ENCODE measurements at places on chromosomes 16 and 17.
A peak's percentile ranks its signal among the peaks of the same experiment; 100 is the strongest.

DNA sequence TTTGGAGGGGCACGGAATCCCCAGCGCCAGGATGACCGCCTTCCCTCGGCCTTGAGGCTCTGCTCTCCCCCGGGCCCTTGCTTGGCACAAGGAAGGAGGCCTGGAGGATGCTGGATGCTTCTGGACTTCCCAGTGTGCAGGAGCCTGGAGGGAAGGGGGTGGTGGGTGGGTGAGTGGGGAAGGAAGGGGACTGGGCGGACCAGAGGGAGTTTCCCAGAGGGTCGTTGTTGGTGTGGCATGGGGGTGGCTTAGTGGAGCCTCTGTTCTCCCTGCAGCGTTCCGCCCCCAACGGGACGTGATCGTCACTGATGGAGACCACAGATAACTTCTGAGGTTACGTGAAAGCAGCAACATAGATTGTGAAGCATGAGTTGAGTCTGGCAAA lies 140.0 kb downstream of the IRF8 start:
- no peak for DNase-seq

DNA sequence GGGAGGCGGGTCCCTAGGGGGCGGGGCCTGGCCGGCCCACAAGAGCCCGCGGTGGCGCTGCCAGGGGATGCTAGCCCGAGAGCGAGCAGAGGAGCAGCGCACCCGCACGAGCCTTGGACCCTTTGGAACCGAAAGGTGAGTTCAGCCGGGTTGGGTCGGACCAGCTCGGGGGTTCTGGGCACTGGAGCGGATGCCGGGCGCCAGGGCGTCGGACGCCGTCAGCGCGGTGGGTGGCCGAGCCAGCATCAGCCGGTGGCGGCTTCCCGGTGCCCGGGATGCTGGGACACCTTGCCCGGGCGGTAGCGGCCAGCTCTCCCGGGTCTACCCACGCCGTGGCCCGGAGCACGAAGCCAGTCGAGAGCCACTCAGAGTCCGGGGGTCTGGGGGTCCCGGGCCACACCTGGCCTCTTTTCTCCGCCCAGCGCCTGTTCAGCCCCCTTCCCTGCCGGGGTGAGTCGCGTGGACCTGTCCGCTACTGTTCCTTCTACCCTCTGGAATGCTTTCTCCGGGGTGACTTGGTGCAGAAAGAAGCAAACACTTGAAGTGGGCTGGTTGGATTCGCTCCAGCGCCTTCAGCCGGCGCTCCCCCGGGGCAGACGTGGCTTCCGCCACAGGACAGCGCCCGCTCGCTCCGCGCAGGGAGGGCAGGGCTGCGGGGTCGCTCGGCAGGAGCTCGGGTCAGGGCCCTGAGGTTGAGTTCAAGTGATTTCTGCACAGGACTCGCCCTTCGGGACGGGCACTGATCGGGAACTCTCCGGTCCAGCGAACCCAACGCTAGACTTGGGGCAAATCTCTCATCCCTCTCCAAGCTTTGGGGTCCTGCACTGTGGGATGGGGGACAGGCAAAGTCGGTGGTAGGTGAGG lies at the start of gene SCNN1G:
TSS of gene SCNN1G (plus strand) at position 67 of the 864 bp plus-strand sequence. CDS start 3,527 bp downstream, outside the sequence.
- DNase-seq = no peak

GRCh38 chr17:8924595-8924994 lies 40.9 kb downstream of the PIK3R5 start:
- DNase-seq = no peak

- DNase-seq = no peak
Measured at GRCh38 chr16:47142486-47142820, 1.3 kb downstream of the NETO2 start.

- DNase-seq = no peak
Measured at GRCh38 chr17:28385037-28385400, 13.5 kb downstream of the SARM1 start.

DNA sequence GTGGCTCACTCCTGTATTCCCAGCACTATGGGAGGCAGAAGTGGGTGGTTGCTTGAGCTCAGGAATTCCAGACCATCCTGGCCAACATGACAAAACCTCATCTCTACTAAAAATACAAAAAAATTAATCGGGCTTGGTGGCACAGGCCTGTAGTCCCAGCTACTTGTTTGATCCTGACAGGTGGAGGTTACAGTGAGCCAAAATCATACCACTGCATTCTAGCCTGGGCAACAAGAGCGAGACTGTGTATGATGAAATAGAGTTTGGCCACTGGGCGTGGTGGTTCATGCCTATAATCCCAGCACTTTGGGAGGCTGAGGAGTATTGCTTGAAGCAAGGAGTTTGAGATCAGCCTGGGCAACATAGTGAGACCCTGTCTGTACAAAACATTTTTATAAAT lies 173.3 kb downstream of the TANC2 start:
- DNase-seq = no peak

DNA sequence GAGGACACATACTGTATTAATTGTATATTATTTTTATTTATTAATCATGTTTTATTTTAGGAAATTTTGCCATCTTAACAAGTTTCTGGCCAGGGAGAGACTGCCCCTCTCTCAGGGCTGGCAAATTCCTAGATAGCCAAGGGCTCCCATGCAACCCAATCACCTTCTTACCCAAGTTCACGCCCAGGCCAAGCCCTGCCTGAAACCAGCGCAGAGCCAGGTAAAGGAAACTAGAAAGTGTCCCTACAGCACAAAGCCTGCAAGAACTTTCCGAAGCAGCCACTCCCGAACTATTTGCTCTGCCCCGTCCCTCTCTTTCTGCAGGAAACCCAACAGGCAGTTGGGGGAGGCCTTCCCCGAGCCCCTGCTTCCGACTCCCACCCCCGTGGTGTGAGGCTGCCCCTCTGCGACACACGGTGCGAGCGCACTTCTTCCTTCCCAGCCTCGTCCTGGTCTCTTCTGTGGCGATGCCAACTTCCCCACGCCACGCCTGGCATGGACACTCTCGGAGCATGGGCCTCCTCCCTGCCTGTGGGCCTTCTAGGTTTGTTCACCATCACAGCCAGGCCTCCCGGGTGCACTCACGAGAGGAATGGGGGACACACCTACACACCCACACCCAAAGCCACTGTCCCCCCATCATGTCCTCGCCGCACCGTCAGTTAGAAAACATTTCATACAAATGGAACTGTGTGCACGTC lies 100.4 kb downstream of the ZNF778 start:
- DNase-seq = no peak

GRCh38 chr16:84579936-84580335 lies 37.9 kb downstream of the COTL1 start:
- DNase-seq = no peak

GRCh38 chr17:70187383-70187782 lies 18.1 kb downstream of the KCNJ2 start:
- DNase-seq = no peak

DNA sequence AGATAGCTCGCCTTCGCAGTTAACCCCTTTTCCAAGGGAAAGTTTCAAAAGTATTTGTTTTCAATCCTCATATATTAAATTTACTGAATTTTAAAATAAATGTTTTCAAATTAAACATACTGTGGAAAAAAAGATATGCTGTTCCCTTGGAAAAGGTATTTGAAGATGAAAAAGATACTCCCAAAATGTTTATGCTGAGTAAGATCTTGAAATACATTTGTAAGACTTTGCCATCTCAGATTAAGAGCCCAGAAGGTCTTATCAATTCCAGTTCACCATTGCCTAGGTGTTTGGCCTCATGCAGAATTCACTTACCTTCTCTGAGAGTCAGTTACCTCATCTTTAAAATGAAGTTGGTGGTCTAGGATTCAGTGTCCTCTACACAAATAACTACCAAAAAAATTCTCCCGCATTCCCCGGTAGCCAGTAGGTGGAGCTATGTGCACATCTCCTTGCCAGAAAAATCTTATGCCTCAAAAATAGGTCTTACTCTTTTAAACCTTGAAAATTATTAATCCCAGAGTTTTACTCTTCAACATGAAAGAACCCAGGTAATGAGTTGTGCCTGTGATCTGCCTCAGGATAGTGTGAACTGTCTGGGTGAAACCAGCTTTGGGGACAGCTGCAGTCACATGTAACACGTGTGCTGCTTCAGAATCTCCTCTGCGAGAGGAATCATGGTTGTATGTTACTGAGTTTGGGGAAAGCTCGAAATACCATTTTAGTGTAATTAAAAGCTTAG lies 178.3 kb downstream of the MRTFB start:
- peak; percentile 40 for DNase-seq

DNA sequence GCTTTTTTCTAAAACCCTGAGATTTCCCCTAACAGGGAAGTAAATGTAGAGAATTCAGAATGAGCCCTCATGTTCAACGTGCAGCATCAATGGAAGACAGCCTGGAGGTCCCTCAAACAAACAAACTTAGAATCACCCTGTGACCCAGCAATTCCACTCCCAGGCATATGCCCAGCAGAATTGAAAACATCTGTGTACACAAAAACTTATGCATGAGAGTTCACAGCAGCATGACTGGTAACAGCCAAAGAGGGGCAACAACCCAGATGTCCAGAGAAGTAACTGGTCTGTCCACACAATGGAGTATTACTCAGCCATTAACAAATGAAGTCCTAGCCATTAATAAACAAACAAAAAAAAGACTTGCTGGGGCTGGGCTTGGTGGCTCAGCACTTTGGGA lies 252.7 kb downstream of the PARN start:
- DNase-seq = no peak

- DNase-seq = no peak
Measured at GRCh38 chr17:59074494-59074893, 32.2 kb downstream of the TRIM37 start.

DNA sequence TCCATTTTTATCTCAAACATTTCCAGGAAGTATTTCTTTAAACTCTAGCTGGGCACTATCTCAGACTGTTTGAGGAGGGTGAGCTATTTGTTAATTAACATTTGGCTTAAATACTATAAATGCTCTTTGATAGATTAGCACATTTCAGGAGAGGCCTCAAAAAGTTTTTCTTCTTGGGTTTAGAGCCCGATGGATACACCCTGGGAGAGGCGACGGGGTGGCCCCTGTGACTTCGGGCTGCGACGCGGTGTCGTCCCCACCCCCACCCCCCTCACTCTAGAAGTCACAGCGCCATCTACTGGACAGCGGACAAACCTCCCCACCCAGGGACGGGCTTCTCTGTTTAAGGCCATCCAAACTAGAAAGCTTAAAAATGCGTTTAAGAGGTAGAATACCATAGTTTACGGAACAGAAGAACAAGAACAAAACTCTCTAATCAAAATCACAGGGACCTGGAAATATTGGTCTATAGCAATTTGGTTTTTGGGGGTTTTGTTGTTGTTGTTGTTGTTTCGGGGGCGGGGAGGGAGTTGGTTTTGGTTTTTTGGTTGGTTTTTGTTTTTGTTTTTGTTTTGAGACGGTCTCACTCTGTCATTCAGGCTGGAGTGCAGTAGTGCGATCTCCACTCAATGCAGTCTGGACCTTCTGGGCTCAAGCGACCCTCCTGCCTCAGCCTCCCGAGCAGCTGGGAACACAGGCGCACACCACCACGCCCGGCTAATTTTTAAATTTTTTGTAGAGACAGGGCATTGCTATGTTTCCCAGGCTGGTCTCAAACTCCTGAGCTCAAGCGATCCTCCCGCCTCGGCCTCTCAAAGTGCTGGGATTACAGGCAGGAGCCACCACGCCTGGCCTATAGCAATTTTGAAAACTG lies 254.4 kb downstream of the C16orf95 start:
- DNase-seq = peak; percentile 11

DNA sequence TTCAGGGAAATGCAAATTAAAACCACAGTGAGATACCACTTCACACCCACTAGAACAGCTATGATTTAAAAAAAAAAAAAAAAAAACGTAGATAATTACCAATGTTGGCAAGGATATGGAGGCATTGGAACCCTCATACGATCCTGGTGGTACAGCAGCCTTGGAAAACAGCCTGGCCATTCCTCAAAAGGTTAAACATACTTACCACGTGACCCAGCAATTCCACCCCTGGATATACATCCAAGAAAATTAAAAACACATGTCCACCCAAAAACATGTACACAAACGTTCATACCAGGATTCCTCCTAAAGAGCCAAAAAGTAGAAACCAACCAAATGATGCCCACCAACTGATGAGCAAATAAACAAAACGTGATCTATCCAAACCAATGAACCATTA lies 68.1 kb downstream of the GAS7 start:
- no peak for DNase-seq

- no peak for DNase-seq
Measured at GRCh38 chr16:8948831-8949230, 14.9 kb downstream of the USP7 start.

GRCh38 chr17:48725004-48725287 lies 2.0 kb downstream of the PRAC2 start:
- no peak for DNase-seq

DNA sequence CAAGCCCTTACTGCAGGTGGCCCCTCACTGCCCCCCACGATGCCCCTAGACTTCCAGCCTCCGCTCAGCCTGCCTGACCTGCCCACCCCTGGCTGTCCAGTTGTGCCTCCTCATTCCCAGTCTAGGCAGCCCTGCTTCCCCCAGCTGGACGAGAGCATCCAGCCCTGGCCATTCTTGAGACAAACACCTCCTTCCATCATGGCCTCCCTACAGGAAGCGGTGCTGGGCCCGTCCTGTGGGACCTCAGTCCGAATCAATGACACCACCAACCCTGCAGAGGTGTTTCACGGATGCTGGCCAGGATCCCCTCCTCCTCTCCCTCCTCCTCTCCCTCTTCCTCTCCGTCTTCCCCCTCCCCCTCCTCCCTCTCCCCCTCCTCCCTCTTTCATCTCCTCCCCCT lies 28.3 kb downstream of the CCDC40 start:
- DNase-seq = no peak

DNA sequence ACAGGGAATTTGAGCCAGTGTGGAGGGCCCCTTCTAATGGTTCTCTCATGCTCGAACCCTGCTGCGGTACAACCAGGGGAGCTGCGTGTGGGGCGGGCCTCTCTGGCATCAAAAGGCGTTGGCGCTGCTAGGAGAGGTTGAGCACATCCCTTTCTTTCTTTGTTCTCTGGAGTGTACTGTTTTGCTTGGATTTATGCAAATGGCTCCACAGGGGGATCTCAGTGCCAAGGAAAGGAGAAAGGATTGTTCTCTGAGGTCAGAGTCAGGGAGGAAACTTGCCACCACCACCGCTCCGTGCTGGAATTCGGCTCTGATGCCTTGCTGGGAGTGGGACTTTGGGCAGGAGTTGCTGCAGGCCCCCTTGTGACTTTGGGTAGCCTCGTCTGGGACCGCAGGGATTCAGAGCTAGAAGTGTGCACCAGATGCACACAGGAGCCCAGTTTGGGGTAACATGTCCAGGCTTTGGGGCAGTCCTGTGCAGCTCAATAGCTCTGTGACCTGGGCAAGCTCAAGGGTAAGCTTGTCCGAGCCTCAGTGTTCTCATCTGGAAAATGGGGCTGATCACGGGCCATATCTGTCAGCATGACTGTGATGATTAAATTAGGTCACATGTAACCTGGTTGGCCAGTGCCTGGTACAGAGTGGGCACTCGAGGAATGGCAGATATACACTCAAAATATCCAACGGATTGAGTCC lies 353.0 kb upstream of the EEF2KMT start:
- no peak for DNase-seq

GRCh38 chr17:27423651-27424050 lies 32.6 kb upstream of the KSR1 start:
- no peak for DNase-seq

- peak; percentile 54 for DNase-seq
Measured at GRCh38 chr17:38701504-38702165, 3.4 kb upstream of the MLLT6 start.

GRCh38 chr16:6484935-6485334 lies 847.7 kb upstream of the RBFOX1 start:
- DNase-seq = no peak
